ENCODE measurements at places on chromosomes 1 and 21.

DNA sequence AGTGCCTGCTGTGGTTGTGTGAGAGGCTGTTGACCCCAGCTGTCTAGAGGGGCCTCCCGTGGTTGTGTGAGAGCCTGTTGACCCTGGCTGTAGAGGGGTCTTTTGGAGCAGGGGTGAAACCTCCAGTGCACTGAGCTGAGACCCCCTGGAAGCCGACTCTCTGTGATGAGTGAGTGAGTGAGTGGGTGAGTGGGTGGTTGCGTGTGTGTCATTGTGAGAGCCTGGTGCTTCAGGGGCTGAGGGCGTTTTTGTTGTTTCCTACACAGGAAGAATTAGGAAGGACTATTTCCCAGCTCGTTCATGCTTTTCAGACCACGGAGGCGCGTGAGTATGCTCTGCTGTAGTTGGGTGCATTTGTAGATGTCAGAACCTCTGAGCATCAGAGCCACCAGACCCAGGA lies 3.0 kb downstream of the RRP1 start:
- no peak for DNase-seq

GRCh38 chr1:66403007-66403731 lies 130.8 kb upstream of the SGIP1 start:
- DNase-seq = no peak

GRCh38 chr1:97505816-97506215 lies 415.0 kb downstream of the DPYD start:
- no peak for DNase-seq

GRCh38 chr1:28796352-28797211 lies 15.4 kb upstream of the OPRD1 start:
- DNase-seq = no peak

DNA sequence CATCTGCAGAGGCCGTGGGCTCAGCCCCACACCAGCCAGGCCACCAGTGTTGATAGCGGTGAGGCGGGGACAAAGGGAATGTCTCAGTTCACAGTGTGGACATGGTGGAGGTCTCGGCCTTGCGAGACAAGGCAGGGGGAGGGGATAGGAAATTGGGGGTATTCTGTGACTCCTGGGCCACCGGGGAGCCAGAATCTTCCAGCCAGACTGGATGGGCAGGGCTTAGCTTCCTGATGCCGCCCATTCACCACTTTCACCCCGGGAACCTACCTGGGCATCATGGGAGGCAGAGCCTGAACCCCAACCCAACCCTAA lies 5.1 kb downstream of the LRRC3 start:
- DNase-seq = no peak
